ENCODE measurements at places on chromosomes 1 and 21.
A peak's percentile ranks its signal among the peaks of the same experiment; 100 is the strongest.

DNA sequence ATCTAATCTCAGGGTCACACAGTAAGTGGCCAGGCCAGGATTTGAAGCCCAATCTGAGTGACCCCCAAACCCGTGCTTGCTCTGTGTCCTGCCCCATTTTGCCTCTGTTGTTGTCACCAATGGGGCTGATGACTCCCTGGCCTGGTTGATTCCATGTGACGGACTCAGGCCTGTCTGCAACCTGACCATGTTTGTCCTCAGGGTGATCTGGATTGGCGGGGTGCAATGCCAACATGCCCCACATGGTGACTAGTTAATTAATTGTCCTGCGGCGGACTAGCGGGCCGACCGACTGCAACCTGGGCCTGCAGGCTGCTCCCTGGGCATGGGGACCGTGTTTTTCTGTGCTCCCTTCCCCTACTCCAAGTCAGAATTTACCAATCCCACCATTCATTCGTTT lies 256.3 kb downstream of the MATN1 start:
- DNase-seq, result no peak

- DNase-seq, result no peak
Measured at GRCh38 chr1:222732216-222733159, 4.5 kb upstream of the FAM177B start.

DNA sequence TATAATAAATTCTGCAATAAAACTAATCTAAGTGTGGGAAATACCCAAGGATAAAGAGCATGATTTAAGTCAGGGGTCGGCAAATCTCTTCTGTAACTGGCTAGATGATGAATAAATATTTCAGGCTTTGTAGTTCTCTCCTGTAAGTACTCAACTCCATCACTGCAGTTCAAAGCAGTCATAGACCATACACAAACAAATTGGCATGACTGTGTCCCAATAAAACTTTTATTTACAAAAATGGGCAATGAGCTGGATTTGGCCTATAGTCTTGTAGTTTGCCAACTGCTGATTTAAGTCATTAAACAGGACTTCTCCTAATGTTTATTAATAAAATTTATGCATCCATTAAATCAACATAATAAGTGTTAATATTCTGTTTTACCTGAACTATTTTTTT lies 49.4 kb downstream of the EDEM3 start:
- no peak for DNase-seq

GRCh38 chr1:159921251-159921650 lies 4.1 kb downstream of the TAGLN2 start:
- no peak for DNase-seq

- DNase-seq, result no peak
Measured at GRCh38 chr1:186804679-186805078, 24.1 kb upstream of the PLA2G4A start.

DNA sequence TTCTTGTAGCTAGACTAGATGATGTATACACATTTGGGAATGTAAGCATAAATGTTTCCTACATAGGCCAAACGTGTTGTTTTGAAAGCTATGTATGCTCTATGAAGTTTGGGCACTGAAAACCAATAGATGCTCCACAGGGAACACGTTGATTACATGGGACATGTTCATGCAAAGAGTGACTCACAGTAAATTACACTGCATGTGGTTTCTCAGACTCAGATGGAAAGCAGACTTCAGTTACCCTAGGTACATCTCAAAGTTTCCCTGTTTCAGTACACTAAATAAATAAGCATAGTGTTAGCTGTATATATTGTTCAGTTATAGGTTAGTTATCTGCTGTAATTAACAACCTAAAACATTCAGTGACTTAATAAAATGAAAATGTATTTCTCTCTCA lies 301.9 kb upstream of the RUNX1 start:
- no peak for DNase-seq

DNA sequence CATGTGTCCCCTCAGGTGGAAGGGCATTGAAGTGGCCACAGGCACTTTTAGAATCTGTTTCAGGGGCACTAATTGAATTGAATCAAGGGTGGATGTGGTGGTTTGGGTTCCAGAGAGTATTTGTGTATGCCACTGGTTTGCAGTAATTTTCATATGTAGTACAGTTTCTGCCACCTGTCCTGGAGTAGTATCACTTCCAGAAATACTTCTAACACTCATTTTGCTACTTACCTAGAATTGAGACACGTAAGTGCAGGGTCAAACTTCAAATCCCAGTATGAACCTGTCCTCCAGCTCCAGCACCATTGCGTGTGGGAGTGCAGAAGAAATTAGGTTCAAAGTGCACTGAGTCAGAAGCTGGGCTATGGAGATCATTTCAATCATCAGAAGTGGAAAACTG lies 26.8 kb downstream of the RSPH1 start:
- DNase-seq, result no peak

DNA sequence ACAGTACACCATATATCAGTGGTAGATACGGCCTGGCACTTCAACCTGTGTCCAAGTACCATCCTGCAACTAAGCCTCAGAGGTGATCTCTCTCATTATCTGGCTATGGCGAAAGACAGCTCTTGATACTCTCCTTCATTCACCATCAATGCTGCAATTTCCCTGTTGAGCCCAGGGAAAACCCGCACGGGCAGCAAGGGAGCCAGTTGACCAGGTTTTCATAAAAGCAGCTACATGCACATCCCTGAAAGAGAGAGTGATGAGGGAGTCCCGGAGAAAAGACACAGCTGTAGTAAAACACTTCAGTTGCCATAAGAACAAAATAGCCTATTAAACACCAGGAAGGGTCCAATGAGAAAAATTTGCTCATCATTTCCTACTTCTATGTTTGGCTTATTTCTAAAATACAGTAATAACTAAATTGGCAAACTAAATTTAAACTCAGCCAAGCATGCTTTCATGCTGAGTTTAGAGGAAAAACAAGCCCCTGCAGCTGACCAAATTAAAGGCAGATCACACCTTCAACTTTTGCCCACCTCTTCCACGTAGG lies 68.3 kb downstream of the CAPZB start:
- no peak for DNase-seq

GRCh38 chr21:41369105-41369919 lies 7.5 kb downstream of the MX2 start:
- DNase-seq, result peak; percentile 59

DNA sequence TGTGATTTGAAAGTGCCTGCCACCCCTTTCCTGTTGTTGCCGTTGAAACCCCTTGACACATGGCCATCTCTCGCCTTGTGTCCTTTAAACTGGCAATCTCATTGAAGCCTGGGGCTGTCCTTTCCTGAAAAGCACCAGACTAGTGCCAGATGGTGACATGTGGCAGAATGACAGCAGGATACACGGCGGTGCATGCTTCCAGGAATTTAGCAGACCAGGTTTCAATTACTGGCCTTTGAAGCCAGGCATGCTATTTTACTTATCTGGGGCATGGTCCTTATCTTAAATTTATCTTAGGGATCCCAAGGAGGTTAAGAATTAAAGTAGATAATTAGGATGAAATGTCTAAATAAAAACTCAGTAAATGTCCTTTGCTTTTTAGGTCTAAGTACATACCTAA lies 15.2 kb downstream of the PLPPR4 start:
- no peak for DNase-seq

DNA sequence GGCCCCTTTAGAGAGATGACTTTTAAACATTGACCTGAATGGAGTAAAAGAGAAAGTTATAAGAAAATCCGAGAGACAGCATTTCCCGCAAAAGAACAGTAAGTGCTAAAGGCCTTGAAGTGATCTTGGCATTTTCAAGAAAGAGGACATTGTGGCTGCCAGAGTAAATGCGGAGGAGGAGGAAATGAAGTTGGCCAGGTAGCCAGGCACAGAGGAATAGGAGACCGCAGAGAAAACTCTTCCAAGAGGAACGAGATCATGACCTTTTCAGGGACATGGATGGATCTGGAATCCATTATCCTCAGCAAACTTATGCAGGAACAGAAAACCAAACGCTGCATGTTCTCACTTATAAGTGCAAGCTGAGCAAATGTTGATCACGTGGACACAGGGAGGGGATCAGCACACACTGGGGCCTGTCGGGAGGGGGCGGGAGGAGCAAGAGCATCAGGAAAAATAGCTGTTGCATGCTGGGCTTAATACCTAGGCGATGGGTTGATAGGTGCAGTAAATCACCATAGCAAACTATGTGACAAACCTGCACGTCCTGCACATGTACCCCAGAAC lies 49.7 kb downstream of the EEIG2 start:
- DNase-seq, result no peak

- DNase-seq, result no peak
Measured at GRCh38 chr21:22191581-22191980, 1193.4 kb downstream of the NCAM2 start.

All from Right ventricle myocardium superior (tissue), 1 donor.